ENCODE measurements at places on chromosomes 5 and 9.

- DNase-seq, result no peak
These were observed 512.2 kb downstream of the ZNF608 start for GRCh38 chr5:124234022-124234769.

DNA sequence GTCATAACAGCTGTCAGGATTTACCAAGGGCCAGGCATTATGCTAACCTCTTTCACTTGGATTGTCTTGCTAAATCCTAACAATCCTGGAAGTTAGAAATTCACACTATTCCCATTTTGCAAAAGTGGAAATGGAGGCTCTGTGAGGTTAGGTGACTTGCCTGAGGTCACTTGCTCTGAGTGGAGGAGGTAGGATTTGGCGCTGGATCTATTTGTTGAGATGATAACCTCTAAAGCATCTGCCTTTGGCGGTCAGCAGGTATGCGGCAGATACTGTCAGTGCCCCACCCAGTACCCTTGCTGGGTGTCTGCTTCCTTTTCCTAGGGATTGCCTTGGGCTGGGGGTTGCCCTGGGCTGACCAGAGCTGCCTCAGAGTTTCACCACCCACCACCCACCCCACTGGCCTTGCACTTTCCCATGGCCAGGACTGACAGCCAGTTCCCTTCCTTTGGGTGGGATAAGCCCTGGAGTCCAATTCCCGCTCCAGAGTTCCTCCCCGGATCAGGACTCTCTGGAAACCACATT is 164.8 kb upstream of the MSX2 start:
- no peak for DNase-seq

- no peak for DNase-seq
These were observed 6.1 kb upstream of the ALDH1B1 start for GRCh38 chr9:38386319-38386895.

DNA sequence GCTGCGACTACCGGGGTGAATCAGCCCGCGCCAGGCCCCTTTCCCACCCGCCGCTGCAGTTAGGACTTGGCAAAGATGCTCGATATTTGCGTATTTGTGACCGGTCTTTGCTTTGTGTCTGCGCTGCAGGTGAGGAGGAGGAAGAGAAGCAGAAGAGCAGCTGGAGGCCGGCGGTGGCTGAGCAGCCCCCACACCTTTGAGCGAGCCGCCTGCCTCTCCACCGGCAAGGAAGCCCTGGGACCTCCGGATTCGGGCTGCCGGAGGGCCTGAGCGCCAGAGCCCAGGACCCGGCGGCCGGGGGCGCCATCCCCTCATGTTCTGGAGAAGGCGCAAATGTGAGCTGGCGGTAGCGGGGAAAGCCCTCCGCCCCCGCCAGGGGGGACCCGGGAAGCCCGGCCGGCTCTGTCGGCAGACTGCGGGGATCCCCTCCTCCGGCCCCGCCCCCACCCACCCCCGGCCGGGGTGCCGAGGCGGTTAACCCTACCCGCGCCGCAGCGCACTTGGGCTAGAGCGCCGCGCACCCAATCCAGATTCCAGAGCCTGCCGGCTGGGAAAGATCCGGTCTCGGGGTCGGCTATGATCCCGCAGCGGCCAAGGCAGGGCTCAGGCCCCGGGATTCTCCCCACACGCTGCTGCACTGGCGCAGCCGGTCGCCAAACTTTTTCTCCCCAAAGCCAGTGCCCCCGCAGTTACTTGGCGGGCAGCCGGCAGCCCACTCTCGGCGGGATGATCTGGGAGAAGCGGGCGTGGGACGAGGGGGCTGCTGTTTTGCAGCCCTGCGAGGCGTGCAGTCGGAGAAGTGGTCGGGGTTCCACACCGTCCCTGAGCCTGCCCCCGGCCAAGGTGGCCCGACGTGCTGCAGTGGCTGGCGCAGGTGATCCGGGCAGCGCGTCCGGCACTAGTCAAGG is 800 bp upstream of the KCNN2 start:
- no peak for DNase-seq

DNA sequence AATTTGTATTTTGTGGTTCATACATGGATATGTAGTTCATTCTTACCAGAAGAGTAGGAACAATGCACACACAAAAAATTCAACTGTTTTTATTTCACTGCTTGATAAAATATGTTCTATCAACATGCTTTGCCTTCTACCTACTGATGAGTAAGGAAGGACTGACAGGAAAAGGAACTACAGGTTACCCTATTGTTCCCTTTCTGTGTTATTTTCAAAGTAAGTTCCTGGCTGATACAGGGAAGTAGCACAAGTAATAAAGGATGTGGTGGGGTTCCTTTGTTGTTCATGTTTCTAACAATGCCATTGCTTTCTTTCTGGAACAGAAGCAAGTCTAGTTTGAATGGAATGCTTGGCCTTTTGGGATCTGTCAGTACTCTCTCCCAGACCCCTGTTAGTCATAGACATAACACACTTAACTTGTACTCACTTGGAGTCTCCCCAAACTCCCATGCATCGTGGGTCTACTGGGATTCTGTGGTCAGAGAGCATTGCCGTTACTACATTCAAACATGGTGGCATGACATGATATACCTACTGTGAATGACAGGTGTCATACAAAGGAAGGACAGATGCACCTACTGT is 20.2 kb upstream of the ALDOB start:
- DNase-seq, result no peak

GRCh38 chr5:1744393-1745122 is 55.1 kb downstream of the MRPL36 start:
- DNase-seq, result no peak

GRCh38 chr9:21432672-21433425 is 7.4 kb upstream of the IFNA1 start:
- DNase-seq, result no peak

- no peak for DNase-seq
These were observed 7.5 kb downstream of the ALDOB start for GRCh38 chr9:101427957-101428655.

DNA sequence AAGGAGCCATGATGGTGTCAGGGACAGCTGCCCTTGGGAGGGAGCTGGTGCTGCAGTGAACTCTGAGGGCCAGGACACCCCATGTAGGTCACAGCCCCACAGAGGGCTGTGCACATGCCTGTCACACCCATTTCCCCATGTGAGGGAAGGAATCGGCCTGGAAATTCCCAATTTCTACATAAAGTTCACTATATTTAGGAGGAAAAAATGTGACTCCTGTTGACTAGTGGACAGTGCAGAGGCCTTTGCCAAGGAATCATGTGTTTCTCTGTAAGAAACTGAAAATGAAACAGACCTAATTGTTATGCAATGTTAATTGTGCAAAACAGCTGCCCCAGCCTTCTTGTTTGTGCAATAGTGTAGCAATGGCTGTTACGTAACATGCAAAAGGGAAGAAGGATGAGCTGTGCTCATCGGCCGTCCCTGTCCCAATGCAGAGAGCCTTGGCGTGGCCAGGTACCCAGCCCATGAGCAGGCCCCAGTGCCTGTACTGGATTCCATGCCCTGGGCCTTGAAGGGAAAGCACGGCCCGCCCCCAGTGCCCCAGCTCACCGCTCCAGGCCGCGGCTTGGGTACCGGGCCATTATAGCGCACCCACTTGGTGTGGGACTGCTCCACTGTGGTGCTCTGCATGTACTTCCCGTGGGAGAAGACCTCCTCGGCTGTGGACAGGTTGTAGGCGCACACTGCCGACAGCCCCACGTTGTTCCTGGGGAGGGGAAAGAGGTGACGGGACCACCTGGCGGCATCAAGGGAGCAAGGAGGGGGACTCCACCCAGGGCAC is 70.0 kb downstream of the SECISBP2 start:
- DNase-seq, result no peak

- DNase-seq, result no peak
These were observed 19.2 kb downstream of the MARCHF3 start for GRCh38 chr5:127011153-127011552.

DNA sequence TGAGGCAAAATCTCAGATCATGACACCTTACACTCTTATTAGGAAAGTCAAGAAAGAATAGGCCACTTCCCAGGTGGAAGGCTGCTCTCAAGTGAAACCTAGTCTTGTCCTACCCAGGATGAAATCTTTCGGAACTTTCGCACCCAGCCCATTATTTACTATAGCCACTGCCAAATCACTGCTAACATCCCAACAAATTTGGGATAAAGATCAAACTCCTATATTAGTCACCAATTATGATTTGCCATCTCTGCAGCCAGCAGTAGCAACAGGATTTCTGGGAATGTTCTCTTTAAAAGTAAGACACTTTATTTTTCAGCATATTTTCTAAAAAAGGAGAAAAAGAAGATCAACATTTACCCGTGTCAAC is 224.6 kb downstream of the GAS1 start:
- no peak for DNase-seq

DNA sequence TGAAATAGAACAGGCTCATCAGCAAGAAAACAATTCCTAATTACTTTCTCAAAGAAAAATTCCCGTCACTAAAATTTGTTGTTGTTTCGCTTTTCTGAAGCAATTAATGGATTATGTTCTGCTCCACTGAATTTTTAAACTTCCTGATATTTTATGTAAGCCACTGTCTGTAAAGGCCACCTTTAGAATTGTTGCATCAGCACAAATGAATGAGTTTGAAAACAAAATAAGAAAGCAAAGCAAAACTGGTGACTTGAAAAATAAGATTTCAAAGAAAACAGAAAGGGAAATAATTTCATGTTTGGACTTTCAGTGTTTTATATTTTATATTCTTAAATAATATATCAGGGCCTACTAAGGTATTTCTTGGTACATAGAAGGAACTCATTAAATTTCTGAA is 636.3 kb upstream of the TYRP1 start:
- DNase-seq, result no peak

DNA sequence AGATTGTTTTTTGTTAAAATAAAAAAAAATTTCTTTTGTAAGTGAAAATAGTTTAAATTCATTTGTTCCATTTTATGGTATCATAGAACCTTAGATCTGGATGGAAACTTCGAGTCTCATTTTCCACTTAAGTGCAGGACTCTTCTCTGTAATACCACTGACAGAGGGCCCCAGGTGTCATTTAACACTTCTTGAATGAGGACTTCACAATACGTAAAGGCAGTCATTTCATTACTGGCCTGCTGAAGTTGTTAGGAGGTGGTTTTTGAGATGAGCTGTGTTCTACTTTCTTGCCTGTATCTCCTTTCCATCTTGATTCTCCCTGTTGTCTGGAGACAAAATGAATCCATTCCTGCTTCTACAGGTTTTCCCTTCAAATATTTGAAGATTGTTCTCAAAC is 455.3 kb downstream of the DMRT2 start:
- no peak for DNase-seq

DNA sequence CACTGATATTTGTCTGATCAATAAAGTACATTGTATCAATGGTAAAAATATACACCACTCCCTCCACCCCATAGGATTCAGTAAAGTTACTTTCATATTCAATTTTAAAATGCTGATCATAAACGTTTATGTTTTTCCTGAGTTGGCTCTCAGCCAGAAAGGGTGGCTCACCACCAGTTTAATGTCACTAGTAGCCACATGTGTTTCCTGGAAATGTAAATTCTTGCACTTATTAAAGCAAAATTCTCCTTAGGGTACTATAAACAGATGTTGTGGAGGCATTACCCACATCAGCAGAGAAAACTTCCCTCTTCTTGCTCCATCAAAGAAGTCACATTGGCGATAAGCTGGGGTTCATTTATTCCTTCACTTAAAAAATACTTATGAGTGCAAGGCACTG is 210.3 kb downstream of the SREK1 start:
- no peak for DNase-seq

GRCh38 chr9:123872710-123873109 is 57.2 kb downstream of the DENND1A start:
- no peak for DNase-seq

DNA sequence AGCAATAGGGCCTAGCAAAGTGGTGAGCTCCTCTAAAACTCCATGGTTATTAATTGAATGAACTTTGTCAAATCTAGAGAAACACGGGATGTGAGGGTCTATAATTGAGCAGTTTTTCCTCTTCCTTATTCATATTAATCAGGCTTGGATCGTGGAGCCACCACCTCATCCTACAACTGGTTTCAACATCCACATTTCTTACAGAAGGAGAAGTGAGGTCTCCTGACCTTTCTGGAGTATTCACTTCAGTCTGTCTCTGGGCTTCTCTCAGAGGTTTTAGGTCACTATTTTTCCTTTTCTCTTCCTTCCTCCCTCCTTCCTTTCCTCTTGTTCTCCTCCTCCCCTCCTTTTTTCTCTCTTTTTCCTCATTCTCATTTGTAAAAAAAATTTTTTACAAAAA is 177.3 kb upstream of the ACTBL2 start:
- no peak for DNase-seq

- no peak for DNase-seq
These were observed 3.6 kb downstream of the FOXI1 start for GRCh38 chr5:170109059-170110031.

DNA sequence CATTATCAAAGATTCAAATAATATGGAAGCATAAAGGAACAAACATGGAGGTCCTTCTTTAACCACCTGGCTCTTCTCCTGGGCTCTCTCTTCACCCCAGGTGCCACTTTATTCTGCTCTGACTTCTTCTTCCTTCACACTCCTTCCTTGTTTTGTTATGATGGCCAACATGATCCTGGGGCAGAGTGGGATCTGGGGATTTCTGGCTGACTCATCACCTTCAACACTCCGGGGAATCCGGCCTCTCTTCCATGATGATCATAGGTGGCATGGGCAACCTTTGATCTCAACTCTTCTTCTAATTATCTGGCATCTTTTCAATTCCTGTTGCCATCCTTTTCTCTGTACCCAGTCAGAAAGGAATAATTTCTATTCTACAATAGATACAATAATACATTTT is 62.1 kb upstream of the TRPC7 start:
- DNase-seq, result no peak

- DNase-seq, result no peak
These were observed 56.0 kb upstream of the ASTN2 start for GRCh38 chr9:117470902-117471301.

DNA sequence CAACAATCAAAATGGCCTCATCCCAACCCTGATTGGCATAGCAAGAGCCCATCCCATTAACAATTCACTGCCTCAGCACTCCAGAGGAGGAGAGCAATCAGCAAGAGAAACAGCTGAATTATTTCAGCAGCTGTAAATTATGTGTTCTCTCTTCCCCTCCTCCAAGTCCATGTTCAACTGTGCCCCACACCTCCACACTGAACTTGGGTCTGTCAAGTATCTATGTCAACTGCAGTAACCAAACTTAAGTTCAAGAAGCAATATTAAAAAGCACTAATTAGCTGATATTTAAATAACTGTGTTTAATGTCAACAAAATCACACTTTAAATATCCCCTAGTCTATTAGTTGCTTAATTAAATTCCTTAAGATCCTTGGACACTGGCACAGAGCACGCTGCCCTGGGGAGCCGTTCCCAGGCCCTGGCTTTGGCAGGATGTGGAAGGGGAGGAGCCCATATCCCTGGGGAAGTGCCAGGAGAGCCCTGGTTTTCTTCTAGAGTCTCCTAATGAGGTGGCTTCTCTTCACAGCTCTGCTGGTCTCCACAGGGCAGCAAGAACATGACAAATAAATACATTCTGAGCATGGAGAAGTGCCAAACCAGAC is 50.6 kb downstream of the SIL1 start:
- DNase-seq, result no peak

Measured in activated CD8-positive, alpha-beta memory T cell treated with anti-CD3 and anti-CD28 coated beads, Interleukin-2, amount 50 U/mL, for 4 hours (primary cell).